T-helper 2 cell (primary cell): ENCODE measurements at places on chromosomes 6 and 20.

DNA sequence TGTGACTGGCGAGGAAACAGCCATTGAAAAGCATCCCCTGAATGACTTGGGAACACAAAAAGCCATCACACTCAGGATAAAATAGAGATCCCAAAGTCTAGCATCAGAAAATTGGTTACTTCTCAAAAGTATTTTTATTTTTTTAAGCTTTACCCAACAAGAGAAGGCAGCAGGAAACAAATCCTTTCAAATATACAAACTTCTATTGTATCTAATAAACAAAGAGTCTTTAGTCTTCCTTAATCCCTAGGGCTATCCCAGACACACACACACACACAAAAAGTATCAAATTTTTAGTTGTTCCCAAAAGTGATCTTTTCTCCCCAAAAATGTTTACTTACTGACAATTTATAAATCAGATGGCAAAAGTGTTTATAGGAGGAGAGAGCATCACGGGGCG, 33.2 kb upstream of the MARCKS start:
- no peak for DNase-seq

DNA sequence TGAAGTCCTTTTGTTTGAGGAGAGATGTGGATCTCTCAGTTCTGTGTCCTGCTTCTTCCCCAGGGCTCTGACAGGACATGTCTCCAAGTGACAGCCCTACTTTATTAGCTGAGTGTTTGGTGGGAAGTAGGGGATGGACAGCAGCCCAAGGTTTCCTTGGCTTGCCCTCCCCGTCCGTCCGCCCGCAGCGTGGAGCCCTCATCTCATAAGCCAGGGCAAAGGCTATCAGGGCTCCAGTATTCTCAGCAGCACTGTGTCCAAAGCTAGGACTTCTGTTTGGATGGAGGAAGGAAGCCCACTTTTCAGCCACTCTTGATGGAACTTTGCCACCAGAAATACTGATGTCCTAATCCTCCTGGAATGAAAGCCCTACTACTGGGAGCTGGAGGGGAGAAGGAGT, 13.6 kb downstream of the CDC5L start:
- DNase-seq: no peak

DNA sequence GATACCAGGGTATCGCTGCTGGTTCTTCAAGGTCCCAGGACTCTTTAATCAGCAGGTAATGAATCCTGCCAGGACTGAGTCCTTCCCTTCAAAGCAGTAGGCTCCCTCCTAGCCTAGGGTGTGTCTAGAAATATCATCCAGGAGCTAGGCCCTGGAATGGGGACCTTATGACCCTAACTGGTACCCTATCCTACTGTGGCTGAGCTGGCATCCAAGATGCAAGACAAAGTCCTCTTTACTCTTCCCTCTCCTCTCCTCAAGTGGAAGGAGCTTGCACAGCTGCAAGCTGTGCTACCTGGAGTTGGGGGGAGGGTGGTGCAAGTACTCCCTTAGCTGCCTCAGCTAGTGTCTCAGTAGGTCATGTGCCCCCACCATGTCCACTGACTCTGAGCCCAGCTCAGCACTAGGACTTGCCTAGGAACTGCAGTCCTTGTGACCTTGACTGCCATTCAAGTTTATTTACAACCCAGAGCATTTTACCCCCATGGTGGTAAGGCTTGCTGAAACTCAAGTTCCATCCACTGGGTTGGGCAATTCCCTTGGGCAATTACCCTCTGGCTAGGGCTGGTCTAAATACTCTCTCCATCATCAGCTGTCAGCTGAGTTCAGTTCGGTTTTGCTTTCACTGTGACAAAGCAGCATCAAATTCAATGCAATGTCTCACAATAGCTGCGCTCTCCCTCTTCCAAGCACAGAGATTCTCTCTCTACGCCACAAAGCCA, 48.4 kb upstream of the TOP1 start:
- DNase-seq: no peak

DNA sequence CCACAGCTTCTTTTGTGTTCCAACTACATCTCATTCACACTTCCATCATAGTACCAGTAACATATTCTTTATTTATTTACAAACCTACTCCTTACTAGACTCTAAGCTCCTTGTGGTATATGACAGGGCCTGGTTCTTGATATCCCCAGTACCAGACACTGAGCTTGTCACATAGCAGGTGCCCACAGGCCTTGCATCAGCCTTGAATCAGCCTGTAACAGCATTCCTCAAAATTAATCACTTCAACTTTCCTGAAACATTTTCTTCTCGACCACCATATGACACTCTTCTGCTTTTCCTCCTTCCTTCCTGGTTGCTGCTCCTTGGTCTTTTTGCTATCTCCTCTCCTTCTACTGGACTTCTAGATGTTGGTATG, 24.7 kb upstream of the SRPK1 start:
- DNase-seq: no peak

GRCh38 chr6:166989427-166990032, 9.7 kb upstream of the CEP43 start:
- DNase-seq: peak; percentile 24

GRCh38 chr6:131459005-131459404, 114.0 kb upstream of the ARG1 start:
- no peak for DNase-seq

DNA sequence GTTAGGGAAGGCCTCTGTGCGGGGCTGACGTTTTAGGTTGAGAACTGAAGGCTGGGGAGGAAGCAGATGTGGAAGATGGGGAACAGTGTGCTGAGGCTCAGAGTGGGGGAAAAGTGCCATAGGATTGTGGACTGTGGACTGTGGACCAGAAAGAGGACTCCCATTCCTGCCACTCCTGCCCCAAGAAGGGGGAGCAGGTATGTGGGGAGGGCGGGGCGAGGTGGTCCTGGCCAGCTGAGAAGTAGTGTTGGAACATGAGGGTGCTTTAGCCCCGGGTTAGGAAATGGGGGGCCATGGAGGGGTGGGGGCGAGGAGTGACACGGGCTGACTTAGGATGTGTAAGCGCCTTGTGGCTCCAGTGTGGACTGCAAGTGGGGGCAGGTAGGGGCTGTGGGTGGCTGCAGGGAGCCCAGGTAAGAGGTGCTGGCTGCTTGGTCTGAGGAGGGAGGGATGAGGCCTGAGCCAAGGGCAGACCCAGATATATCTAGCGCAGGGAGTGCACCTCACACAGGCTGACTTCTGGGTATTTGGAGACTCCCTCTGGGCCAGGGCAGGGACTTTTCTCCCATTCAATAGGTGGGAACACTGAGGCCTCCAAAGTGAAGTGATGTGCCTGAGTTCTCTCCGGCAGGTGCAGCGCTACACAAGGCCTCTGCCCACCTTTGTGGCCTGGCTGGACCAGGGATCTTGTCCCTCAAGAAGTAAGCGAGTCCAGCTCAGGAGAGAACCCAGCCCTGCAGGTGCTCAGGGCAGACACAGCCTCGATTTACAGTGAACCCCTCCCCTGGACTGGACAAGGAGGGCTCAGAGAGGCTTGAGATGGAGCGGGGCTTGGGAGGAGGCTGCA, 76.6 kb upstream of the TOX2 start:
- DNase-seq: no peak

GRCh38 chr6:90795078-90795477, 208.2 kb upstream of the MAP3K7 start:
- no peak for DNase-seq

DNA sequence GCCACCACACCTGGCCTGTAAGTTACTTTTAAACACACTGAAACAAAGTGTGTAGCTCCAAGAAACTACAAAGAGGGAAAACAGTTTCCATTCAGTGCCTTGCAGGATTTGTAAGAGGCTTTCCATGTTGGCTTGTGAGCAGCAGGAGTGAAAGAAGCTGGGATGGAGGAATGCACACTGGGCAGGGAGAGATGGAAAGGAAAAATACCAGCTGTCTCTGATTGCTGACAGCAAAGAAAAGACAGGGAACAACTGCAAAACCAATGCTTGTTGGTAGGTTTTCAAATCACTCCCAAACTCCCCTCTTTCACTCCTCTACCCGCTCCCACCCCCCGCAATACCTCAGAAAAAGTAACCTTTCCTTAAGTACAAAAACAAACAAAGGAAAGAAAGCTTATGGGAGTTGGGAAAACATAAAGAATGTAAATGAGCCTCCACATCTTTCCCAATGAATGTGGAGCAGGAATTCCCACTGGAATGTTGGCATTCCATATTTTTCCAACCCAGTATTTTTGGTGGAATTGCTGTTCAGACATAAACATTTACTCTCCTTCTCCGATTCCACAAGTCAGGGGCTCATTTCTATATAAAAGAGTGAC, 166.1 kb downstream of the THBS2 start:
- no peak for DNase-seq

DNA sequence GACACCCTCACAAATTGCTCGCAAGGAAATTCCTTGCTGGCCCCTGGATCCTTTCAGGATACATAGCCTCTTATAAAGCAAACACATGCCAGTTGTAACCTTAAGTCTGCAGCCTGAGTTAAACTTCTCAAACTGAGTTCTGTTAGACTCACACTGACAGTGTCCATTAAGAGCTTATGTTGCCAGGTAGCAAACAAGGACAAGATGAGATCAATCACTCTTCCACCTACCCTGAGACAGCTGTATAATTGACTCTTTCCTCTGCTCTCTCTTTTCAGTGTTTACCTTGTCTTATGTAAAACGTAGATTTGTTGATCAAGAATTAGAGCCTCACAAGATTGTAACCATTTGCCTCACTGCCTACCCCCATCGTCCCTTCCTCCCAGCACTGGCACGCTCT, 359.8 kb downstream of the EPM2A start:
- no peak for DNase-seq

GRCh38 chr20:10297684-10298240, 79.1 kb downstream of the SNAP25 start:
- DNase-seq: no peak

- no peak for DNase-seq
Observed at GRCh38 chr20:20549704-20550103, 162.7 kb downstream of the RALGAPA2 start.
